NCI-H226 (cell line): ENCODE measurements at places on chromosomes 3 and 15.

GRCh38 chr3:43774799-43775198, 84.1 kb downstream of the ABHD5 start:
- DNase-seq: no peak

DNA sequence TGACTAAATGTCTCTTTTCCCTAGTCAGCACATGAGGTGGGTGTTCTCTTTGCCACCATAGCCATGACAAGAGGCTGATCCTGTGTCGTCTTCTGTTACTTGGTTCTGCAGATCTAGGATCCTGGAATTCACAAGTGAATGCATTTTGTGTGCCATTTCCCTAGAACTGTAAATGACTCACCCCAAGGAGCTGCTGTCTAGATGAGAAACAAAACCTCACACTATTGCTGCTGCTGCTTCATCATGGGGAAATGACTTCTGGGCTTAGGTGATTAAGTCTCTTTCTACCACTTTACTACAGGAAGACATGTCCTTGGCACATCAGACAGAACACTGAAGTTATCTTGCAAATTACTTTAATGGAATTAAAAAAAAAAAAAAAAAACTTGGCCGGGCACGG, 54.9 kb downstream of the SLCO3A1 start:
- peak; percentile 63 for DNase-seq

DNA sequence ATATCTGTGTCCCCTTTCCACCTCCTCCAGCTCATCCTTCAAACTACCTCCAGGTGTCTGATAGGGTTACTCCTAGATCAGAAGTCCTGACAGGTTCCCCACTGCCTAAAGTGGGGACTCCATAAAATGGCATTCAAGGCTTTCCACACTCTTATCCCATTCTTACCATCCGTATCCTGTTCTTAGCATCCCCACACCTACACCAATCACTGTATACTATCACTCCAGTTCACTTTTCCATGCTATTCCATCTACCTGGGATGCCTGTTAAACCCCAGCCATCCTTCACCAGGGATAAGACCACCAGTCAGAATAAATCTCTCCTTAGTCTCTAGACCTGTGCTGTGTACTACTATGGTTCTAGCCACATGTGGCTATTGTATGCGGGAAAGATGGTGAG, 19.1 kb downstream of the SSR3 start:
- no peak for DNase-seq

- peak; percentile 41 for DNase-seq
Measured at GRCh38 chr15:76973362-76973743, 21.6 kb upstream of the PSTPIP1 start.

DNA sequence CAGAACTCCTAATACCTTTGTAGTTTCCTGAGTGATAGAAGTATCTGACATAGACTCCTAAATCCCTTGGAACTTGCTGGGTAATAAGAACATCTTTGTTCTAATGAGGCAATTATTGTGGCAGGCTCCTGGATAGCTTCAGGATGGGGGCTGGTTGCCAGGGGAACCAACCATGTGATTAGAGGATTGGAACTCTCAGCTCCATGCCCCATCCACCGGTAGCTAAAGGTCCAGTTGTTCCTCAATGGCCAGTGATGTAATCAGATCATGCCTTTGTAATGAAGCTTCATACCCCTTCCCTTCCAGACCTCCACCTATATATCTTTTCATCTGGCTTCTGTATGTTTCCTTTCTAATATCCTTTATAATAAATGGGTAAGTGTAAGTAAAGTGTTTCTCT, 221.2 kb upstream of the ALCAM start:
- no peak for DNase-seq

- peak; percentile 94 for DNase-seq
Measured at GRCh38 chr3:51498876-51499738, 708 bp downstream of the DCAF1 start.

DNA sequence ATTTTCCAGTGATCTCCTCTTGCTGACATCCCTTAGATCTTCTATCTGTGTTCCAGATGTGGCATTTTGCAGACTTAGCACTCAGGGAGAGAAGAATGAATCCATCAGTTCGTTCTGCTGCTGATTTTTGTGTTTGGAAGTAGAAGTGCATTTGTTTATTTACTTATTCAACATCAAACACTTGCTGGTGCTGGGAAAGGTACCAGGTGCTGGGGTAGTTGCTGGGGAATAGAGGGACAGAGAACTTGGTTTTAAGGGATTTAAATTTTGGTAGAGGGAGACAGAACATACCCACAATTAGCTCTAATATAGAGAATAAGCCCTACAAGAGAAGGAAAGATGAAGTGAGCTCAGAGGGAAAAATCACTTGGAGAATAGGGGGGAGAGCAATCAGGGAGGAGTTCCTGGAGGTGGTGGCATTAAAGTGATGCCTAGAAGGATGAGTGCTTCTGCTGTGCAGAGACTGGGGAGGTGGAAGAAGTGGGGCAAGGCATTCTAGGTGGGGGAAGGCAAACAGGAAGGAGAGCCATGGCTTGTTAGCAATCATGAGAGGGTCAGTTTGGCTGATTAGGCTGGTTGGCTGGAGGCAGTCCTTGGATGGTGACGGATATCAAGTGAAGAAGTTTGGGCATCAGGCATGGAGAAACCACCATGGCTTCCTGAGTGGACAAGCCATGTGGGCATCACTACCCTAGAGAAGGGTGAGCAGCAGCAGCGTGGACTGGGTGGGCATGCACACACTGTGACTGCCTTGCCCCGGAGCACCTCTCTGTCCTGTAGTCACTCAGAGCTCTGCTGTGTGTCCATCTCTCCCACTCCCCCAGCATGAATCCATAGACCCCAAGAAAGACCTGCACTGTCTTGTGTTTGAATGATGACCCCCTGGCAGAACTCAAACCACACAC, 197.3 kb downstream of the OPA1 start:
- no peak for DNase-seq
